ENCODE measurements at places on chromosomes 7 and 10.

GRCh38 chr7:115198143-115198542 lies 276.2 kb downstream of the MDFIC start:
- no peak for DNase-seq

GRCh38 chr7:16014031-16014430 lies 327.5 kb upstream of the MEOX2 start:
- DNase-seq: no peak

DNA sequence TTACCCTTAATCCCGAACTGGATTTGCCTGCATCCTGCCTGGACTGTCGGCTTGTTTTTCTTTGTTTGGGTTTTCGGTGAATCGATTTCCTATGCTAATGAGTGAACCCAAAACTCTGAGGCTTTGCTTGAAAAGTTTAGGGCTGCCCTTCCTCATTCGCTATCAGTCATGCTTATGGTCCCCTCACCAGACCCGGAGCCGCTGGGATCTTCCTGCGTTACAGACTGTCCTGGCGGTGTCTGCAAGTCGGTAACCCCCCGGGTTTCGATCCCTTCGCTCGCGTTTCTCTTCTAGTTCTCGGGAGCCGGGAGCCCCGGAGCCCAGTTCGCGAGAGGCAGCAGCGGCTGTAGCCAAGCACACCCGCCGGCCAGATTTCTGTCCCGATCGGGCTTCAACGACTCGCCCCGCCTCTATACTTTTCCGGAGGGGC lies 2.2 kb downstream of the EMX2 start:
- DNase-seq: no peak

GRCh38 chr10:132721725-132722124 lies 64.2 kb downstream of the NKX6-2 start:
- DNase-seq: no peak

DNA sequence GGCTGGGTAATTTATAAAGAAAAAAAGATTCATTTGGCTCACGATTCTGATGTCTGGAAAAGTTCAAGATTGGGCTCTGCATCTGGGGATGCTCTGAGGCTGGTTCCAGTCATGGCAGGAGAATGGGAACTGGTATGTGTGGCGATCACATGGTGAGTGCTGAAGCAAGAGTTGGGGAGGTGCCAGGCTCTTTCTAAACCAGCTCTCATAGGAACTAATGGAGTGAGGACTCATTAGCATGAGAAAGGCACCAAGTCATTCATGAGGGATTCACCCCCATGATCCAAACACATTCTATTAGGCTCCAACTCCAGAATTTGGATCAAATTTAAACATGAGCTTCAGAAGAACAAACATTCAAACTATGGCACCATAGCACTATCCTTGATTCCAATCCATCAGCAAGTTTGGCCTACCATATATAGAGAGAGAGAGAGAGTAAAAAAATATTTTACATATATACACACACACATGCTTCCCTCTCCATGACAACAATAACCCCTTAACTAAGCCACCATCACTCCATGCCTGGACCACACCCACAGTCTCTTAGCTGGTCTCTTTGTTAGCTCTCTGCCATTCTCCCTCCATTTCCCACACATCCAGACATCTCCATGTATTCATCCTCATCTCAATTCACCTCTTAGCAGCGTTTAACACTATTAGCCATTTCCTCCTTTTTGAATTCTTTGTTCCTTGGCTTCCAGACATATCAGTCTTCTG lies 57.9 kb downstream of the NPY start:
- no peak for DNase-seq

- no peak for DNase-seq
Measured at GRCh38 chr7:42753367-42753766, 158.5 kb downstream of the C7orf25 start.

GRCh38 chr7:128728598-128728997 lies 10.6 kb upstream of the CALU start:
- DNase-seq: no peak

DNA sequence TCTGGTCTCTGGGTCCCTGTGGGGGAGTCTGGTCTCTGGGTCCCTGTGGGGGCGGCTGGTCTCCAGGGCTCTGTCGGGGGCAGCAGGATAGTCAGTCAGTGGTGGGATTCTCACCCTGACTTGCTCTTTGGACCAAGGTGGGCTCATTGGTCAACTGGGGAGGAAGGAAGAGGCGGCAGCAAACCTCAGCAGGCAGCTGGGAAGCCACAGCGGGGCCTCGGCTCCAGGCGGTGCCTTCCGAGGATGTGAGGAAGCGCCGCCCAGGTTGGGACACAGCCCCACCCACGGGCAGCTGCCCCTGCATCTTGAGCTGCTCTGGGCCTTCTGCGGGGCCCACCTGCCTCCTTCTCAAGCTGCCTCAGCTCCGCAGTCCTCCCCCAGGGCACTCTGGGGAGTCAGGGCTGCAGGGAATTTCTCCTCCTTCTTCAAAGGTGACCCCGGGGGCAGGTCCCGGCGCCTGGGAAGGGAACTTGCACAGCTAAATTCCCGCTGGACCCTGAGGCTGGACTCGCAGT lies 20.4 kb upstream of the KNDC1 start:
- DNase-seq: peak; percentile 33

- no peak for DNase-seq
Measured at GRCh38 chr7:158192956-158193355, 394.7 kb downstream of the PTPRN2 start.

DNA sequence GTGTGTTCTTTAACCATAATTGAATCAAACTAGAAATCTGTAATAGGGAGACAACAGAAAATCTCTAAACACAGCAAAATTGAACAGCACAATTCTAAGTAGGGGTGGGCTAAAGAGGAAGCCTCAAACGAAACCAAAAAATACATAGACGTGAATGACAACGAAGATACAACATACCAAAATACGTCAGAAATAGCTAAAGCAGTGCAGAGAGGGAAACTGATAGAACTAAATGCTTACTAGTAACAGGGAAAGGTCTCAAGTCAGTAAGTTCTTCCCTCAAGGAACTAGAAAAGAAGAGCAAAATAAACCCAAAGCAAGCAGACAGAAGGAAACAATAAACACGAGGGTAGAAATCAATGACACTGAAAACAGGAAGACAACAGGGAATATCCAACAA lies 19.1 kb downstream of the RPP38 start:
- DNase-seq: no peak

DNA sequence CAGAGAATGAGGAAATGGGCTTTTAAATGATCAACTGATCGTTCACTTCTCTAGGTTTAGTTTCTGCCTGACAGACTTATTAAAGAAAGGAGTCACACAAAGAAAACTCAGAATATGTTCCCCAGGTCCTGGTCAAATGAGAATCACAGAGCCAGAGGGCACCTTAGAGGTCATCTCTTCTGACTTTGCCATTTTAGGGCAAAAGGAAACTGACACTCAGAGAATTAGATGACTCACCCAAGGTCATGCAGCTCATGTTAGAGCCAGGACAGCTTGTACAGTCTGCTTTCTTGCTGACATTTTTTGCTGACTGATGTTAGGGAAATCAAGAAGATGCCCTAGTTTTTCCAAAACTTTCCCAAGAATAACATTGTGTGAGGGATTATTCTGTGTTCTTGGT lies 312.7 kb upstream of the SP8 start:
- no peak for DNase-seq

DNA sequence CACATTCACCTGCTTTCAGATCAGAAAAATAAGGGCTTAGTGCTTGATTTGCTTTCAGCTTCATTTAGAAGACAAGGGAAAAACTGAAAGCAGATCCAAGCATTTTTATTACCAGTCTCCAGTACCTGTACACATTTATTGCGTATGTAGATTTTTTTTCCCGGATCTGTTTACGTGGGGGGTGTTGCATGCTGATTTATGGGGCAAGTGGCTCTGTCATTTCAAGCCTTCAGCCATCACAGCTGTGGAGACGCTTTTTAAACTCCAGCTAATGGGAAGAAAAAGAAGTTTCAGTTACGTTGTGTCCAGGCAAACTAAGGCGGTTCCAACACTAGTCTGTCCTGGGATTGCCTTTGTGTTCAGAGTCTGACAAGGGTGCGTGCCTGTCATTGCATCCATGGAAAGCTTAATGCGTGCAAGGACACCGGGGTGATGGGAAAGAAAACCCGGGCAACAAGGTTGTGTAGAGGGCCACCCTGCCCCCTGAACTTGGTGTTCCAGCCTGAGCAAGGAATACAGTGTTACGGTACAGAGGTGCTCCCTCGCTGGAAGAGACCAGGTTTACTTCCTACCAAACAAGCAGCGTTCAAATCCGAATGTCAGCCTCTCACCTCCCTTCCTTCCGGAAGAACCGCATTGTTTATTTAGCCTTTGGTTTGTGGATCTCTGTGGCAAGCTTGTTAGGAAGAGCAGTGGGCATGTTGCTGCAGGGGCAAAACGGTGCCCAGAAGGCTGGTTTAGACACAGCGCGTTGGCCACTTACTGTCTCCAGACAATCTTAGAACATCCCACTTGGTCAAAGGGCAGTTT lies 128.2 kb downstream of the FGFR2 start:
- no peak for DNase-seq

- no peak for DNase-seq
Measured at GRCh38 chr10:8445353-8445752, 390.9 kb downstream of the GATA3 start.

GRCh38 chr10:121579656-121580055 lies 18.6 kb downstream of the FGFR2 start:
- no peak for DNase-seq

DNA sequence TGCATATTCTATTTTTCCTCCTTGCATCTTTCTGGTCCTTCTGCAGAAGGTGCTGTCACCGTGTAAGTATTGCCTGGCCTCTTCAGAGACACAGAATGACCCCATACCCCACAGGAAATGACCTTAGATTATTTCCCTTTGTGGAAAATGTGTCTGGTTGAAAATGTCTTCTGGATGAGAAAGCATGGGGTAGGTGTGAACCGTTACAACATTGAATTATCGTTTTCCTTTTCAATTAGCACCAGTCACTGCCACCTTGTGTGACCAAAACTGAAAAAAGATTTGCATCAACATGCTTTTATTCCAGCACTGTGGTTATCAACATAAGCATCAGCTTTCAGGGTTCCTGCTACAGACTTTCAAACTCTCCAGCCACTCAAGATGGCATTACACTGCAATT lies 58.0 kb upstream of the CELF2 start:
- no peak for DNase-seq

GRCh38 chr10:91587710-91588638 lies 44.9 kb downstream of the PPP1R3C start:
- DNase-seq: no peak

DNA sequence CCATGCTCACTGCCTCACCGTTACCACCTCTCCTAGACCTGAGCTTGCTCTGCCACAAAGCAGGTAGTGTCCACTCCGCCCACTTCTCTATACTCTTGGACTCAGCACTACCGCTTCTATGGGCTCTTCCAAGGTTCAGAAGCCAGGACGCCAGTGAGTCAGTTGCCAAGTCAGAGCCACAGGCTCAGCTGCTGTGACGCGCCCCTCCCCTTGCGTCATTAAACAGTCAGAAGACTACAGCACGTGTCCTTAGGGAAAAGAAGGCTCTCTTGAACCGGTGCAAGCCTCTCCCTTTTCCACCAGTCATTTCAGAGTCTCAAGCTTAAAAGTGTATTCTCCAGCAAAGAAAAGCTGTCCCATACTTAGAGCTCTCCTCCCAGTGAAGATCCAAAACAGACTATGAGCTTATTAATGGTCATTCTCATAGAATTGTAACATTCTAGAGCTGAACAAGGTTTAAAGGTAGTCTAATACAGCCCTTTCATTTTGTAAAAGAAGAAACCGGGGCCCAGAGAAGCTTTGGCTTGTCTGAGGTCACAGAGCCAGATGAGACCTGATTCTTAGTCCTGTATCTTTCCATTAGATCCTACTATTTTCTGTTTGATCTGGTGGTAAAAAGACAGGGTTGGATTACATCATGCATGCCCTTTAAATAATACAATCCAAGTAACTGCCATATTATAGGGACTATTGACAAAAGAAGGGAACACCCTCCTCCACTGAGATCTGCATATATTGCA lies 40.9 kb upstream of the MET start:
- peak; percentile 12 for DNase-seq

- no peak for DNase-seq
Measured at GRCh38 chr7:138170959-138171703, 94.9 kb downstream of the AKR1D1 start.

DNA sequence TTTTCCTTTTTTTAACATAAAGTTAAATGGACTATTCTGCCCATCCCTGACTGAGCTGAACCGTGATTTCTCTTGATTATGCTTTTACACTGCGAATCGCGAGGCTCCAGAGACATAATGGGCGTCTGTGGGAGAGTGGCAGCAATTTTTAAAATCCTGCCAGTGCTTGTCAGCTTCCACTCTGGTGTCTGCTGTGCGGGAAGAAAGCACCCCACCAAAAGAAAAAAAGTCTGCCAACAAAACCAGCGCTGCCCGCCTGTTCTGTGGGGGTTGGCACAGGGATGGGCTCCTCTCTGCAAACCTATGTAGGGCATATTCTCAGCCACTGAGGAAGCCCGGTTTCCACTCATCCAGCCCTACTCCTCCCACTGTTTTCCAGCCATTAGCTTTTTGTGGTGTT lies 592.3 kb upstream of the GALNT17 start:
- no peak for DNase-seq

DNA sequence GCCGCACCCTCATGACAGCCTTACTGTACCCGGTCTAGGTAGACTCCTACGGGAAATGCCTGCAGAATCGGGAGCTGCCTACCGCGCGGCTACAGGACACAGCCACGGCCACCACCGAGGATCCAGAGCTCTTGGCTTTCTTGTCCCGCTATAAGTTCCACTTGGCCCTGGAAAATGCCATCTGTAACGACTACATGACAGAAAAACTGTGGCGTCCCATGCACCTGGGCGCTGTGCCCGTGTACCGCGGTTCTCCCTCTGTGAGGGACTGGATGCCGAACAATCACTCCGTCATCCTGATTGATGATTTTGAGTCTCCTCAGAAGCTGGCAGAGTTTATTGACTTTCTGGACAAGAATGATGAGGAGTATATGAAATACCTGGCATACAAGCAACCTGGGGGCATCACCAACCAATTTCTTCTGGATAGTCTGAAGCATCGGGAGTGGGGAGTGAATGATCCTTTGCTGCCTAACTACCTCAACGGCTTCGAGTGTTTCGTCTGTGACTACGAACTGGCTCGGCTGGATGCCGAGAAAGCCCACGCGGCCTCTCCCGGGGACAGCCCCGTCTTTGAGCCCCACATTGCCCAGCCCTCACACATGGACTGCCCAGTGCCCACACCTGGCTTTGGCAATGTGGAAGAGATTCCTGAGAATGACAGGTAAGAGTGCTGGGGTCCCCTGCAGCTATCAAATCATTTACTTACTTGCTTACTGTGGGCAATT lies 8.5 kb upstream of the CHCHD1 start:
- DNase-seq: no peak

DNA sequence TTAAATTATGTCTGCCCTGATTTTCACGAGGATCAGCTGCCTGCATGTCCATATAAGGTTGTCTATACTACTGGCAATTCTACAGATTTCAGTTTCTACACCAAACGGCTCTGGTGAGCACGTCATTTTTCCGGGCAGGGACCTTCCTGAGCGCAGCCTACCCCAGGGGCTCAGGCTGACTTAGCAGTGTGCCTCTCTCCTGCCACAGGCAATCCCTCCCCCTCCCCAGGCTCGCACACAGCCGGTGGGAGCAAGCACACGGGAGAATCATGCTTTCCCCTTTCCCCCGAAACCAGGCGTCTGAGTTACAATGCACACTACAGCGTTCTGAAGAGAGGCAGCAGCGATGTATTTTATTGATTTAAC lies 1.7 kb downstream of the KLF6 start:
- peak; percentile 54 for DNase-seq

GRCh38 chr7:141563956-141564623 lies 12.9 kb downstream of the AGK start:
- no peak for DNase-seq

Measured in SK-N-DZ (cell line).